Activated T-helper 2 cell treated with anti-CD3 and anti-CD28 coated beads, Interferon-gamma antibody, Interleukin-2, Interleukin-4, amounts not matched to agents 10 μg/mL and 5 μg/mL and 100 μg/mL, durations not matched to agents 14 hours and 24 hours and 36 hours (primary cell): ENCODE measurements at places on chromosomes 16 and 17. TPM values are rescaled to one million over a fixed set of nuclear protein-coding genes. Genes with fewer than 3 reads are reported as not detected.
A peak's percentile ranks its signal among the peaks of the same experiment; 100 is the strongest.

EXOSC6 gene
- 32.0 and 32.6 TPM in 2 replicates for total RNA-seq

- H3K4me1 ChIP-seq: no peaks in the 10 kb centered on the region
- no peak overlapping the region for H3K27ac ChIP-seq
- H3K36me3 ChIP-seq: no peaks in the 10 kb centered on the region
- DNase-seq: no peak
Measured at GRCh38 chr17:34680151-34680550, 100.8 kb downstream of the TMEM132E start.

GRCh38 chr16:477301-478157 is 50.0 kb upstream of the CAPN15 start:
- no peaks in the 10 kb centered on the region for H3K4me1 ChIP-seq
- no peaks in the 10 kb centered on the region for H3K27me3 ChIP-seq
- DNase-seq: no peak
- H3K36me3 ChIP-seq: no peaks in the 10 kb centered on the region

DNA sequence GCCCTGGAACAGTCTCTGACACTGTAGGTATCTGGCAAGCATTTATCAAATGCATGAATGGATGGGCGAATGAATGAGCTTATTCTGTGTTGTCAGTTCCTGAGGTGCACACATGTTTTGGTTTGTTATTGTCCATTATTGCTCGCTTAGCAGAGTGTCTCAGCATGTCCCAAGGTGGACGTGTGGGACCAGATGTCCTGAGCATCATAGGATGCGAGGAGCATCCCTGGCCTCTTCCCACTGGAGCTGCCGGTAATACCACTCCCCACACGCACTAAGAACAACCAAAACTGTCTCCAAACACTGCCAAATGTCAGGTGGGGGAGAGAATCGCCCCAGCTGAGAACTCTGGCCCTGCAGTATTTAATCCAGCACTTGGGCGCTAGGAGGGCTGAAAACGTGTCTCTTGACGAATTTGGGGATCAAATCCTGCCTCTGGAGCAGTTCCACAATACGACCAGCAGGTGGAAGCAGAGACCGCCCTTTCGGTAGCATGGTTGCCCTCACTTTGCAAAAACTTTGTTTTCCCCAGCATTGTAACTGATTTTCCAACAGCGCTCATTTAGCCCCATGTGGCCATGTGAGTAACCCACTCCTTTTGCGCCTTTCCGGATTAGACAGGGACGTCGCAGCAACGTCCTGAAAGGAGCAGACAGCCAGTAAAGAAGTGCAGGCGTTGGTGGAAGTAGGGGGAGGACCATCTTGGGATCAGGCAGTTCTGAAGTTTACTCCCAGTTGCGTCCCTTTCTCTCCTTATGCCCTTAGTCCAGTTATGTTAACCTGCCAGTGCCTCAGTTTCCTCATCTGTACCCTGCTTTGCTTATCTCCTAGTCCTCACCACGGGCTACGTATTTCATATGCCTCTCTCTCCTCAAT is 22.7 kb downstream of the TMEM114 start:
- H3K36me3 ChIP-seq: no peaks in the 10 kb centered on the region
- DNase-seq: peak; percentile 71
- H3K4me1 ChIP-seq: peaks cover 6% of the 10 kb centered on the region
- H3K4me3 ChIP-seq: no peak overlapping the region
- H3K27me3 ChIP-seq: no peaks in the 10 kb centered on the region

- H3K4me1 ChIP-seq: peaks cover 8% of the 10 kb centered on the region
- peaks cover 4% of the 10 kb centered on the region for H3K27me3 ChIP-seq
- H3K4me3 ChIP-seq: no peak overlapping the region
Measured at GRCh38 chr16:676913-677312, 1.4 kb downstream of the RHBDL1 start.

DNA sequence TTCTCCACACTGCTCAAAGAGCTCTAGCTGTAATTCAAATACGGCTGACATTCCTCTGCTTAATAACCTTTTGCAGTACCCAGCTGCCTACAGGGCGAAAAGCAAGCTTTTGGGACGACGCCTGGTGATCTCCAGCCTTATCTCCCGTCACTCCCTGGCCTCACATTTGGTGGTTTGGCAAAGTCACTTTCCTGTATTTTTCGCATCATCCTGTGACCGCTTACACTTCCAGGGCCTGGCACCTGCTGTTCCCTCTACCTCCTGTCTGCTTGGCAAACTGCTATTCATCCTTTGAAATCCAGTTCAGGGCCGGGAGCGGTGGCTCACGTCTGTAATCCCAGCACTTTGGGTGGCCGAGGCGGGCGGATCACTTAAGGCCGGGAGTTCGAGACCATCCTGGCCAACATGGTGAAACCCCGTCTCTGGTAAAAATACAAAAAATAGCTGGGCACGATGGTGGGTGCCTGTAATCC is 2.7 kb upstream of the BHLHA9 start:
- H3K36me3 ChIP-seq: no peaks in the 10 kb centered on the region
- H3K4me3 ChIP-seq: peak overlapping the region; percentile 72
- peaks cover 13% of the 10 kb centered on the region for H3K4me1 ChIP-seq
- DNase-seq: no peak
- H3K27me3 ChIP-seq: peaks cover 22% of the 10 kb centered on the region

DNA sequence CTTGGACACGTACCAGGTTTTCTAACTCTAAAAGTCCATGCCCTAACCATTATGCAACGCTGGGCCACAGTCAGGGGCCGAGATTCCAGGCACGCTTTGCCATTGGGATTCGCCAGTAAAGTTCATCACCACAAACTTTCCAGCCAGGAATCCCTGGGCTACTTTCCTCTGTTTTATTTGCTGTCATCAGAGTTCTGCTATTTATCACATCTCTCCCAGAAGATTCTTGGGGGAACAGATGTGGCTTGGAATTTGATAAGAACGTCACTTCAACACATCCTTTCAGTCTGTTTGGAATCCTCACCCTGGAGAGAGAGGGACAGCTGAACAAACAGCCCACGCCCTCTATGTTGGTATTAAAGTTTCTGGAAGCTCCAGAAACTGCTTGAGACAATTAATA is 109.6 kb upstream of the CACNG3 start:
- peaks cover 10% of the 10 kb centered on the region for H3K4me1 ChIP-seq
- H3K27me3 ChIP-seq: no peaks in the 10 kb centered on the region
- DNase-seq: no peak

GRCh38 chr17:65918500-65918899 is 273.4 kb downstream of the CEP112 start:
- H3K36me3 ChIP-seq: peaks cover 12% of the 10 kb centered on the region
- H3K4me1 ChIP-seq: peaks cover 15% of the 10 kb centered on the region
- no peak overlapping the region for H3K27ac ChIP-seq
- no peak overlapping the region for H3K4me3 ChIP-seq
- DNase-seq: no peak

PPM1E gene
- 0.05 TPM in 1 of 2 replicates, not detected in the other for total RNA-seq

GRCh38 chr16:79595931-79596450 is 4.5 kb downstream of the MAF start:
- peaks cover 75% of the 10 kb centered on the region for H3K36me3 ChIP-seq
- peak overlapping the region; percentile 87 for H3K4me3 ChIP-seq
- DNase-seq: no peak
- peaks cover 35% of the 10 kb centered on the region for H3K4me1 ChIP-seq

DNA sequence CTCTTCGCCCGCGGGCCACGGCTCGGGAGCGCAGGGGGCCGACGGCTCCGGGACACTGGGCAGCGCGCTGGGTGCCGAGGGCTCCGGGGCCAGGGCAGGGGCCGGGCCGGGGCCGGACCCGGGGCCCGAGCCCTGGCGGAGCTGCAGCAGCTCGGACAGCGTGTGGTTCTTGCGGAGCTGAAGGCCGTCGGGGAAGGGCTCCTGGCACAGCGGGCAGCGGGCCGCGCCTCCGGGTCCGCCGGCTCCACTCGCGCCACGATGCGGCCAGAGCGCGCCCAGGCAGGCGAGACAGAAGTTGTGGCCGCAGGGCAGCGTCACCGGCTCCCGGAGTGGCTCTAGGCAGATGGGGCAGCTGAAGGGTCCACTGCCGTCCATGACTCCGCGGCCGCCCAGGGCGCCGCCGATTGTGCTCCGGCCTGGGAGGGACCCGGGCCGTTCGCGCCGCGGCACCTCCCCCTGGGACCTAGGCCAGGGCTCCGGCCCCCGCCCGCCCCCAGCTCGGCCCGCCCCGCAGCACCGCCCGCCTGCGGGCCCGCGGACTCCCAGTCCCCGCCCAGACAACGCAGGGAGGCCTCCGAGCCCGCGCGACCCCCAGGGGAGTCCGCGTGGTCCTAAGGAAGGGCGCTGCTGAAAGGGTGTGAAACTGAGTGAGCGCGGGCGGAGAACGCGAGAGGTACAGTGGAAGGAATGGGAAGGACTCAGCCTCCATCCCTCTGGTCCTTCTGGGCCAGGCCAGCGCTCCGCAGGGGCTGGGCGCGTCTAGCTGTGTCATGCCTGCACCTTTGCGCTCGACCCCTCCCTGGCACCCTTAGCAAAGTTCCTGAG is at the start of gene TRIM47:
TSS of gene TRIM47 (minus strand) at position 408 of the 825 bp plus-strand sequence. CDS start at position 375, 33 bp downstream.
- H3K36me3 ChIP-seq: peaks cover 18% of the 10 kb centered on the region
- H3K27me3 ChIP-seq: peaks cover 8% of the 10 kb centered on the region
- H3K4me1 ChIP-seq: peaks cover 30% of the 10 kb centered on the region
- no peak for DNase-seq
- peak within 1 kb of the TSS; percentile 92 for H3K4me3 ChIP-seq

GRCh38 chr17:19442731-19443130 is 31.7 kb downstream of the RNF112 start:
- H3K36me3 ChIP-seq: no peaks in the 10 kb centered on the region
- no peak for DNase-seq
- H3K27me3 ChIP-seq: peaks cover 25% of the 10 kb centered on the region
- H3K27ac ChIP-seq: no peak overlapping the region
- peaks cover 7% of the 10 kb centered on the region for H3K4me1 ChIP-seq

DNA sequence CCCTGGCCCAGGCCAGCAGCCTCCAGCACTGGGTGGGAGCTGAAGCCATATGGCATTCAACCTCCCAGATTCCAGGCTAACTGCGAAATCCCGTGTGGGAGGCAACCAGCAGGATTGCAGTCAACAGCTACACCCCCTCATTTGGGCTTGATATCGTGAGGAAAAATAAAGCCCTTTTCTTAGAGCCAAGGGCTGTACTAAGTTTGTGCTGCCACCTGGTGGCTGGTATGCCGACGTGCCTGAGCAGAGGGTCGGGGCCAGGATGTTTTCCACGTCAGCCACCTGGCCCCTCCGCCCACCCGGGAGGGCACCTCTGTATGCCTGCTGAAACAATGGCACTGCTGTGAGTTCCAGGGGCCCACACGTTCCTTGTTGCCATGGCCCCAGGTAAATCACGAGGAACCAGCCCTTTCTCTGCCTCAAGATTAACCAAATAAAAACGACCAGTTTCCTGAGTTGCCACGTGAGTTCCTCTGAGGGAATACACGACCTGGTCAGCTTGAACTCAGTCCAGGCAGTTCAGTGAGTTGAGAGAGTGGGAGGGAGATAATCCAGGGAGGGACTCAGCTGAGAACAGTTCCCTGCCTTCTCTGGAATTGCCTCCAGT is 9.0 kb downstream of the TMEM98 start:
- no peak overlapping the region for H3K4me3 ChIP-seq
- no peak overlapping the region for H3K27ac ChIP-seq
- H3K27me3 ChIP-seq: peaks cover 4% of the 10 kb centered on the region

DNA sequence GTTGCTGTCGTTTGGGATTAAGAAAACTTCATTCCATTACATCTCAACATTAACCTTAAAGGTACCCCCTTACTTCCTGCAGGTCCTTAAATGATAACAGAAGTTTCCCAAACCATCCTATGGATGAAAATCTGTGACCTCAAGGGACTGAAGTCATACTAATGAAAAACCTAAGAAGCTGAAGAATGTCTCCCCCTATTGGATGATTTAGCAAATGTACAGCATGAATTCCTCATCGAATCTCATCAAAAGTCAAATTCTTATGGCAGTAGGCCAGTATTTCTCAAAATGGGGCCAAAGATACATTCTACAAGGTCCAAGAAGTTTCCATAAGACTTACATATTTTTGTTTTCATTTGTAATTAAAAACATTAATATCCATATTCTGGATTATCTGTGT is 13.5 kb downstream of the SCO1 start:
- H3K4me1 ChIP-seq: peaks cover 3% of the 10 kb centered on the region
- no peak overlapping the region for H3K4me3 ChIP-seq
- H3K27me3 ChIP-seq: no peaks in the 10 kb centered on the region
- DNase-seq: no peak

DNA sequence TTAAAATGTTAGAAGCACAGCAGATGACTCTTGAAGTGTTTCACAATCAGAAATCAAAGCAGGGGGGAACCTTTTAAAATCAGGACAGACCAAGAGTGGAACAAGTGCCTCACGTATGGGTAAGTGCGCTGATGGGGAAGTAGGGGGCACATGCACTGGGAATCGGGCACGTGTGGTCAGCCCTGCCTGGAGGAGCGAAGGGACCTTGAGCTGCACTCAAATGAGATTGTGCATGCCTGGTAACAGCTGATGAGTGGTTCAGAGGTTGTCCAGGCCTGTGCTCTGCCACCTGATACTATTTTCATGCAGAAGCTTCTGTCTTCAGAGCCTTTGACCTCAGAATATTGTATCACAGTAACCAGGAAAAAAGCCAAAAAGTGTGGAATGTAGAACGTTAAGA is 13.7 kb upstream of the XYLT2 start:
- H3K4me3 ChIP-seq: no peak overlapping the region
- H3K27ac ChIP-seq: peak overlapping the region; percentile 93
- H3K36me3 ChIP-seq: no peaks in the 10 kb centered on the region
- no peak for DNase-seq

DRC3 gene
- not detected in 2 replicates for total RNA-seq

DNA sequence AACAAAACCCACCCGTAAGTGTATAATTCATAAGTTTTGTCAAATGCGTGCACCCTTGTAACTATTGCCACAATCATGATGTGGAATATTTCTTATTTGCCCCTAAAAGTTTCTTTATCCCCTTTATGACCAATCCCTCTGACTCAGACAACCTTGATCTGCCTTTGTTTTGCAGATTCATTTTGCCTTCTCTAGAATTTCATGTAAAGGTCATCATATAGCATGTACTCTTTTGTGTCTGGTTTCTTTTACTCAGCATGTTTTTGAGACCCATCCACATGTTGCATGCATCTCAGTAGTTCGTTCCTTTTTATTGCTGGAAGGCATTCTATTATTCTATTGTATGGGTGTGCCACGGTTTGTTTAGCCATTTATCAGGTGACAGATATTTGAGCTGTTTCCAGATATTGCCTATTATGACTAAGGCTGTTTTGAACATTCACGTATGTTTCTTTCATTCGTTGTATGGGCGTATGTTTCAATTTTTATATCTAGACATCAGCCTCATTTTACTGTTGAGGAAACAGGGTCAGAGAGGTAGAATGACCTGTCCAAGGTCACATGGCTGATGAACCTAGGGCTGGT is 192.4 kb downstream of the RAB11FIP4 start:
- DNase-seq: no peak
- H3K36me3 ChIP-seq: no peaks in the 10 kb centered on the region
- H3K4me1 ChIP-seq: peaks cover 7% of the 10 kb centered on the region
- no peak overlapping the region for H3K27ac ChIP-seq
- H3K27me3 ChIP-seq: no peaks in the 10 kb centered on the region
- H3K4me3 ChIP-seq: no peak overlapping the region
